ENCODE measurements at places on chromosomes 7 and 10.

GRCh38 chr10:127151541-127151940 lies 44.9 kb downstream of the INSYN2A start:
- no peak for DNase-seq

GRCh38 chr10:3682745-3683144 lies 102.3 kb downstream of the KLF6 start:
- no peak for DNase-seq

GRCh38 chr10:89963451-89964102 lies 262.2 kb downstream of the KIF20B start:
- DNase-seq = no peak

- no peak for DNase-seq
Measured at GRCh38 chr10:68955355-68955831, 577 bp upstream of the DDX21 start.

- DNase-seq = no peak
Measured at GRCh38 chr10:16728266-16728665, 89.0 kb downstream of the RSU1 start.

GRCh38 chr10:77823811-77824542 lies 102.6 kb downstream of the DLG5 start:
- DNase-seq = no peak

- no peak for DNase-seq
Measured at GRCh38 chr10:77230194-77230593, 407.4 kb downstream of the KCNMA1 start.

- DNase-seq = no peak
Measured at GRCh38 chr10:101939008-101939648, 95.5 kb upstream of the KCNIP2 start.

- no peak for DNase-seq
Measured at GRCh38 chr10:112361951-112362751, 11.8 kb upstream of the ACSL5 start.

DNA sequence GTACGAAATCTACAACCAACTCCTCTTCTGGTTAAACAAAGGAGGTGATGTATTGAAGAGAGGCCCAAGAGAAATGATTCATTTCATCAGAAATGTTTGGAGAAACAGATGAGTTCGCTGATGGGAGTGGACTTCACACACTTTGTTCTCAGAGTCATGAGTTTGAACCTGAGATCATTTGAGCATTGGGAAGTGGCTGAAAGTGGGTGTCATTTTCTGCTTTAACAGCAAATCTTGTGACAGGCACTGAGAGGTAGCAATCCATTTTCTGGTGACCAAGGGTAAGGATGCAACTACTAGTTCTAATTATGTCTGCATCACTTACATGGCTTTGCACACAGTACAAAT lies 51.4 kb downstream of the RBM20 start:
- no peak for DNase-seq

GRCh38 chr7:16409777-16410176 lies 11.6 kb downstream of the CRPPA start:
- no peak for DNase-seq

DNA sequence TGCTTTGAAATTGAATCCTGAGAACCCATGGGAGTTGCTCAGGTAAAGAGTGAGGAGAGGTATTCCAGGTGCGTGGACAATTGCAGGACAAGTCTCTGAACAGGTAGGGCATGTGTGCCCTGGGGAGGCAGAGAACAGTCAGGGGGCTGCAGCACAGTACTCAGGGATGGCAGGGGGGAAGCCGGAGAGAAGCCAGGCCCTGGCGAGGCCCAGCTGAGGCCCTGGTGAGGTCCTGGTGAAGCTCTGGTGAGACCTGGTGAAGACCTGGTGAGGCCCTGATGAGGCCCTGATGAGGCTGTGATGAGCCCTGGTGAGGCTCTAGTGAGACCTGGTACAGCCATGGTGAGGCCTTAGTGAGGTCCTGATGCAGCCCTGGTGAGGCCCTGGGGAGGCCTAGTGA lies 155.5 kb upstream of the GDF10 start:
- no peak for DNase-seq

DNA sequence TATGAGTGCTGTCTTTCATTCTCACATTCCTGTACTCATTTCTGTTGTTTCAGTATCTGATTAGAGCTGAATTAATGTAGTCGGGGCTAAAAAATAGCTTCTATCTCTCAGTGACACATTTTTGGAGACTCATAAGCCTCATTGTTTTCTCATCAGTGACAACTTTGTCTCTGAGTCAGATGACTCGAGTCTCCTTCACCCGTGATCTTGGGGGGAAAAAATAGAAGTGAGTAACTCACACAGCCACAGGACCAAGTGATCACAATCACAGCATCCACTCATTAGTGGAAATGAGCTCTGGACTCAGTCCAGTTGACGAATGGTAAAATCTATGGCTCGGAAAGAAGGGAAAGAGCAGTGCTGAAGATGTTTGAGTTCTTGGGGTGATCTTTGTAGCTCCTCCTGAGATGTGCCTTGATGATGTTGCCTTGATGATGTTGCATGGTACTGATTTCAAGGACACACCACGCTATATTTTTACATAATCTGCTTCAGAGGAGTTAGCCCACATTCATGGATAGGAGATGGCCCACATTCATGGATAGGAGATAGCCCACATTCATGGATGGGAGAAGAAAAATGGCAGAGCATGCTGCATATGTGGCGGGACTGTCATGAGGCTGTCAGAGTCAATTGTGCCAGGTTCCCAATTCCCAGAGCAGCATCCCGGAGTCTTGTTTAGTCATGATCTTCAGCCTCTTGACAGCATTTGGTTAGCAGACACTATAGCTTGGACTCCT lies 214.7 kb downstream of the CELF2 start:
- DNase-seq = no peak

Data from hematopoietic multipotent progenitor cell treated with erythropoietin and hydrocortisone succinate and interleukin-3 and kit ligand, for 15 days (in vitro differentiated cells).